ENCODE measurements at places on chromosomes 1 and 21.

GRCh38 chr1:3711780-3712451 lies 40.3 kb upstream of the CCDC27 start:
- no peak for DNase-seq

- no peak for DNase-seq
Measured at GRCh38 chr1:169414952-169415351, 12.3 kb downstream of the CCDC181 start.

DNA sequence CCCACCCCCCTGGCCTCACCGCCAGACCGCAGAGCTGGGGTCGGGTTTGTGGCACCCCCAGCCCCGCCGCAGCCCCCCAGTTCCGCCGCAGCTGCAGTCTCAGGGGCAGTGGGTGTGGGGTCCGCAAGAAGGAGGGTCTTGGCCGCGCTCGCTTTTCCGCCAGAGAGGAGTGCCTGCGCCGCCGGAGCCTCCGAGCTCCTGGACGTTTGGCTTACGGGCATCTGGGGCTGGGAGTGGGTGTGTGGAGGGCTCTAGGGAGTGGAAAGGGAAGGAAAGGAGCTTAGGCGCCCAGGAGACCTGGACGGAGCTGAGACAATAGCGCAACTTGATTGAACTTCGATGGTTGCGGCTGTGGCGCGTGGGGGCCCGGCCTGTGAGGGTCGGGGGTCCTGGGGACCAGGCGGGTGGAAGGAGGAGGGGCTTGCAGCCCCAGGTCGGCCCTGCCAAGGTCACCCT lies 88.8 kb upstream of the IPO9 start:
- no peak for DNase-seq

DNA sequence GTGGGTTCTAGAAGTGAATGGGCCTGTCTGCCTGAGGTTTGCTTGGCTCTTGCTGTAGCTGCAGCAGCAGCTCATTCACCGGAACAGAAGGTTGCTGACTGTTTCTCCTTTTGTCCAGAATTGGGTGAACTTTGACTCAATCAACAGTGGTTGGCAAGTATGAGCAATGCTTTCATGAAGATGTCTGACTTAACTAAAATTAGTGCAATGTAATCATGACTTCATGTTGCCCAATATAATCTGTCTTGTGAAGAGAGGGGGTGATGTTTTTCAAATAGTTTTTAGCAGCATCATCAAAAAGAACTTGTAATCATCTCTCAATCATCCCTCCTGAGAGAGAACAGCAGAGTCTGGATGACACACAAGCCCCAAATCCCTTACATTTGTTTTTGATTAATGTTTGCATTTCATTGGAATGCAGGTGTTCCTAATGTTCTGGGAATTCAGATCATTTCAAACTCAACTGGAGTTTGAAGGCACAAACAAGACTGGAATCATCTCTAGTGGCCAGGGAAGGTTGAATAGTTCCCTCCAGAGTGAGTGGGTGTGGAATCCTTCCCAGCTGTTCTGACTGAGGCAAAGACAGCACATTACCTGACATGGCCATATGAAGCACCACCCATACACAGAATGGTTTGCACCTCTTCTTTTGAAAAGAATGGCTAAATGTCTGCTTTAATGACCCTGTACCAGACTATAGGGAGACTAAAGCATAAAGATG lies 82.9 kb downstream of the HLX start:
- no peak for DNase-seq

DNA sequence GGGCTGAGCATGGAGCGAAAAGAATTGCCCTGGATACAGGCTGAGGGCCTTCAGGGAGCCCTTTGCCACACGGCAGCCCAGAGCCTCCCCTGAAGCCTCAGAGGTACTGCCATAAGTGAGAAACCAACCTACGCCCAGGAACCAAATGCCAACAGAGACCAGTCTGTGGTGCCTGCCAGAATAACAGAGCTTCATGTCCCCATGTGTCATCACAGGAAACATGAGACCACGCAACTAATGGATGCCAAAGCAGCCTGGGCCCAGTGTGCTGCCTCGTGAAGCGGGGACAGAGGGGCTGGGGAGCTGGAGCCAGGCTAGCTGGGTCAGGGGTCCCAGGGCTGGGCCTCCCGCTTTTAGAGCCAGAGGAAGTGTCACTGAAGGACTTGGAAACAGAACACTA lies 18.7 kb upstream of the STUM start:
- DNase-seq, result no peak

DNA sequence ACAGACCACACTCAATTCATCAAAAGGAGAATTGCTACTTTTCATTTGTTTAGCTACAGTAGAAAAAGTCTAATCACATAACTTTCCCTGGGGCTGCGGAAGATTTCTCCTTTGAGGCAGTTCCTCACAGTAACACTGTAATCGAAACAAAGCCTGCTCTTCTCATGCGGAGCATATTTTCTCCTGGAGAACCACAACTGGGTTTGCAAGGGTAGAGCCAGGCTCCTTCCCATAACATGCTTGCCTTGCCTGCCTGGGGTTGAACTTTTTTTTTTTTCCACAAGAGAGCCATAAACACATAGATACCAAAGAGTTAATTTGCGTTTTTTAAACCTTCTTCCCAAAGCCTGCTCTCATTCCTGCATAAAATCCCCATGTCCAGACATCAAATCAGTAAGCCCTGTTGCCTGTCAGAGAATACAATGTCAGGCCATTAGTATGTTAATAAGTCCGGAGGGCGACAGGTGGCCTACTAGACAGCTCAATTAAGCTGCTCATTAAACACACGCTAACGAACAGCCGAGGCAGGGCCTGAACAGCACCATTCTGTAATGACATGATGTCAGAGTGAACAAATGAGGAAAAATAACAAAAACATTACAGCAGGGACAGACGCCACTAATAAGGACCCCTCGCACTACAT lies 107.1 kb upstream of the OLIG2 start:
- DNase-seq, result no peak
